ENCODE measurements at places on chromosomes 5 and 9. TPM values are rescaled to one million over a fixed set of nuclear protein-coding genes. Genes with fewer than 3 reads are reported as not detected.

FCN2 gene
- total RNA-seq: not detected

ZNF879 gene
- 2.6 TPM for total RNA-seq

TMEM250 gene
- 40.6 TPM for total RNA-seq

DOCK8 gene
- total RNA-seq: 140 TPM

ZNF454 gene
- not detected for total RNA-seq

IGIP gene
- 2.8 TPM for total RNA-seq

FOXD4L5 gene
- 0.17 TPM for total RNA-seq

TLX3 gene
- not detected for total RNA-seq

BTNL8 gene
- not detected for total RNA-seq

PSMD5 gene
- 63.0 TPM for total RNA-seq

DAB2IP gene
- 0.08 TPM for total RNA-seq

PBX3 gene
- total RNA-seq: 15.4 TPM
